T-helper 17 cell (primary cell): ENCODE measurements at places on chromosomes 6 and 20.

GRCh38 chr6:101832371-101832770 is 438.9 kb downstream of the GRIK2 start:
- DNase-seq, result no peak

DNA sequence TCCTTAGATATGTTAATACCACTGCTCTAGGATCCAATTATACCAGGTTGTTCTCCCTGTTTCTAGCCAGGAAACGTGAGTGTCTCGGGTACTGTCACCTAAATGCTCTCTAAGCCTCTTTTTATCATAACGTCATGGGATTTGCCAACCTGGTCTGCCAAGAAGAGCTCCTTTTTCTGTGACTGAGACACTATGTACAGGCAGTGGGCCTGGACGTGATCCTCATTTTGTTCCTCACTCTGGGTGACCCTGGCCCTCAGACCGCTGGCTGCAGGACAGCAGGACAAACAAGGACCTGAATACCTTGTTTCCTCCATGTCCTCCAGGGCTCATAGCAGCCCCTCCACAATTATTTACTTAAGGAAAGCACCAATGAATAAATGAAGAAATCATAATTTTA is 69.1 kb downstream of the CD164 start:
- no peak for DNase-seq

GRCh38 chr20:7744411-7744810 is 195.8 kb downstream of the HAO1 start:
- DNase-seq, result no peak

DNA sequence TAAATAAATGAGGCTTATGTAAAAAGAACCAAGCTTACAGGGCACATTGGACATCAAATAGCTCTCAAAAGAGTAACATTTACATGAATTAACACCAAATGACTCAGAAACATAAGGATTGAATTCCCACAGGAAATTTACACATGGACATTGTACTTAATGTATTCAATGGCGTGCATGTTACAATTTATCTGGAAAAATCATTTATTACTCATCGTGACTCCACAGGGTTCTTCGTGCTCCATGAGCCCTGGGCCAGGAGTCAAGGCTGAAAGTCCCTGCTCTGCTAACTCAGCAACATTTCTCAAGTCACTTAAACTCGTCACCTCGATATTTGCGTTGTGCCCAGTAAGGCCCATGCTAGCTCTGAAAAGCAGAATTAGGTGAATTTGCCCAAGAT is 158.5 kb downstream of the PHACTR1 start:
- no peak for DNase-seq

GRCh38 chr6:121951123-121951522 is 448.3 kb upstream of the HSF2 start:
- no peak for DNase-seq

DNA sequence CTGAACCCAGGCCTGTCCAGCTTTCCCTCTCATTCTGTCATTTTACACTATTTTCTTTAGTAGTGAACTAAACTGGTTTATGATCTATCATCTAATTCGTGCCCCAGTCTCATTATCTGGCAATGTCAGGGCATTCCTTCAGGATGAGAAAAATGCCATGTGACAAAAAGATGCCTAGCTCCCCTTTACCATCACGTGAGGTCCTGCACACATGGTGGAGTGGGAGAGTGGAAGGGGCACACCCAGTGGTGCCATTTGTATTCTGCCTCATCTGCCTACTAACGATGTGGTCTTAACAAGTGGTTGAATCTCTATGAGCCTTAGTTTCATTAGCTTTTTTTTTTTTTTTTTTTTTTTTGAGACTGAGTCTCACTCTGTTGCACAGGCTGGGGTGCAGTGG is 41.2 kb downstream of the CDC5L start:
- DNase-seq, result no peak

DNA sequence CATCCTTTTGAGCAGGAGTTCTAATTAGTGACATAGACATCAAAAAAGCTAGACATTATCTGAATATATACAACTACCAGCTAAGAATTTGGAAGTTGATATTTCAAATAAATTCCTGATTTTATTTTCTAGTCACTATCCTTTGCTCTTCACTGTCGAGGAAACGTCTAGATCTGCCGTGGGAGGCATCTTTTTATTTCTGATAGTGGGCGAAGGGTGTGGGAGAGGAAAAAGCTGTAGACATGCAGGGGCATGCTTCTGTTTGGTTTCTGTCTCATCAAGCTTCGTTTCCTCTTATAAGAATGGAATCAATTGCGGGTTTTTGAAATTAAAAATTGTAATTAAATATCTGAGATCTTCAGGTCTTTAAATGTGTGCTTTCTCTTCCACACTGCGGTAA is 16.2 kb upstream of the C6orf118 start:
- DNase-seq, result no peak

DNA sequence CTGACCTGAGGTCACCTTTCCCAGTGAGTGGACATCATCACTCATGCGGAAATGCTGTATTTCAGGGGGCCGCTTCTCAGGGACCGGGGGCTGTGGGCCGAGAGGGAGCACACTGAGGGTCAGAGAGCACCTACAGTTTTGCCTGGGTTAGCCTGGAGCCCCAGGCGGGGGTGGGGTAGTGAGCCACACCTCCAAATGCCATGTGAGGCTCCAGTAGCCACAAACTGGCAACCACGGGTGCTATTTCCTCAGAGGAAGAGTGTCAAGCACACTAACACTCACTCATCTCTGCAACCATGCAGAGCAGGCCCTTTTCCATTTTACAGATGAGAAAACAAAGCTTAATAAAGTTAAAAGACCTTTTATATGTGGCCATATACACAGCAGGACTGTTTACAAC is 4.7 kb downstream of the EHMT2 start:
- no peak for DNase-seq

DNA sequence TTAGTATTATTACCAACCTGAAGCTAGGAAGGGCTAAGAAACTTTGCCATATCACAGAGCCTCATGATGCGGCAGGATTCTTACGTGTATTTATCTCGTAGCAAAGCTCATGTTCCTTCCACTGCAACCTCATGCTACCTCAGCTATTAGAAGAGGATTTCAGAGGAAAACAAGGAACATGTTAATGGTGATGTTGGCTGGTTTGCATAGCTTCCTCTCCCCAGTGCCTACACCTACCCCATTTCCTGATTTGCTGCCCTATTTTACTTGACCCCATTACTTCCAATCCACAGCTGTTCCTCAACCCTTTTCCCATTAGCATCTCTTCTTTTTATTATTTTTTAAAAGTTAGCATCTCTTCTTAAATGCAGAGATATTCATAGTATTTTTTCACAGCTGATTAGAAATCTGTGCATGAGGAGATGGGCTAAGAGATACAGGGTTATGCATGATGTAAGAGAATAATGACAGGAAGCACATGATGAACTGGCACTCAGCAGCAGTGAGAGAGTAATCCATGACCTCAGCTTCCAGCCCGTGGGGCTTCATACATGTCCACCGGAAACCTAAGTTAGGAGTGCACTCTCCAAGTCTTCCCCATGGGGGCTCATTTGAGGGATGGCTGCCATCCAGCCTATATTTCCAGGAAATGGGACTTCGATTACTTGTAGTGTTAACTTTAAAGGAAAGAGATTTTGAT is 106.1 kb upstream of the ASF1A start:
- no peak for DNase-seq

DNA sequence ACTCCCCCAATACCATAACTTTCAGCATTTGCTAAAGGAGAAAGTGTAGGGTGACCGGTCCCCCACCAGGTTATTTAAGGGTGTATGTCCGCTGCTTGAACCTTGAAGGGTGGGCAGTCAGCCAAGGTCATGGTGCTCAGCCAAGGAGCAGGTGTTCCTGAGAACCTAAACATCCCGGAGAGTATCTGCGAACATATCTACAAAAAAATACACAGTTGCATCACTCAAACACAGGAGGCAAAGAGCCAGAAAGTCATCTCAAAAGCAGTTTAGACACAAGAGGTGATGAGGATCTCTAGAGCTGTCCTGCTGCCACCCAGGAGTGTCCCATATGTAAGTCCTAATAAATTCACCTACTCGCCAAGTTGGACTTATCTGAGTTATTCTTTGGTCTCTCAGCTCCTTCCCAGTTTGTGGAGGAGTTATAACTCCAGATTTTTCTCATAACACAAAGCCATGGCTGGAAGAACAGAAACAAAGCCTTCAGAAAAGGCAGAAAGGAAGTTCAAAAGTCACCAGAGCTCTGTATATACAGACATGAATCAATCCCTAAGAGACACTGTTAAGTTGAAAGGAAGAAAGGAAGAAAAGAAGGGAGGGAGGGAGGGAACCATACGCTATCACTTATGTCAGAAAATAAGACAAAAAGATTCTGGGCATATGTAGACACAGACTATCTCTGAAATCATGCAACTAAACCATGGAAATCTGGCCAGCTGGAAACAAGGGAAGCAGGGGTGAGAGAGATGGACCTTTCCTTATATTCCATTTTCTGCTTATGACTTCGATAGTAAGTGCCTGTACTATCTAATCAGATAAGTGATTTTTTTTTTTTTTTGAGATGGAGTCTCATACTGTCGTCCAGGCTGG is 11.3 kb downstream of the MBOAT1 start:
- no peak for DNase-seq

DNA sequence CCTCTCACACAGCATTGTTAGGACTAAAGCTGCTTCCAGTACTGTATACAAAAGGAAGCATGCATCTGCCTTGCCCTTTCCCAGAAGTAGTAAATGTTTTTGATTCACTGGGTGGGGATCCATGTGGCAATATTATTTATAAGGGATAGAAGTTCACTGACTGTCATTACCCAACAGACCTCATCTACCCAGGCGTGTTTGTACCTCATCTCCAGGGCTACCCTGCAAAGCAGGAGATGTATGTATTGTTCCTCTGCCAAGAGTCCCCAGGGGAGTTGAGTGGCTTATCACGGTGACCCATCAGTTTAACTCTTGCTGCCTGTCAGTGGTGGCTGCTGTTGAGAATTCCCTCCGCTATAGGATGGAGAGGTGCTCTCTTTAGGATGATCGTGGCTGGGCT is 42.5 kb downstream of the SLC24A3 start:
- DNase-seq, result no peak

GRCh38 chr6:170102582-170103481 is 188.0 kb downstream of the DLL1 start:
- no peak for DNase-seq

GRCh38 chr20:50873585-50873984 is 57.7 kb downstream of the ADNP start:
- DNase-seq, result no peak

- no peak for DNase-seq
Measured at GRCh38 chr20:45019027-45019761, 52.9 kb downstream of the STK4 start.
